WTC11 (cell line): ENCODE measurements at places on chromosomes 1 and 21.

DNA sequence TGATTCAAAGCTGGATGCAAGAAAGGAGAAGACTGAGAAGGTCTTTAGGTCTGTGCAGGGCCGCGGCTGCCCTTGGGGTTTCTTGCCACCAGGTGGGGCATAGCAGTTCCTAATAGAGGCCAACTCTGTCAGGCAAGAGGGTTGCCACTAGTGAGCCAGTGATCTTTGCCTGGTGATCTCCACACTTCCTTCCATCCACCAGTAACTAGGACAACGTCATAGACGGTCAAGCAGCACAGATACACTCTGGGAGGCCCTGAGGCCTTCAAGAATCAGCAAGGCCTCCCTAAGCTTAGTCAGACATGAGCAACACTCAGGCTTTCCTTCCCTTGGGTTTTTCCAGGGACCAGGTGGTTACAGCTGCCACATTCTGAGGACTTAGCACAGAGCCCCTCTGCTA, 32.9 kb upstream of the ATP2B4 start:
- no peaks in the 10 kb centered on the region for H3K36me3 ChIP-seq
- no peak overlapping the region for H3K4me3 ChIP-seq
- H3K4me1 ChIP-seq, result peaks cover 59% of the 10 kb centered on the region
- DNase-seq, result peak; percentile 55
- H3K27ac ChIP-seq, result no peak overlapping the region

DNA sequence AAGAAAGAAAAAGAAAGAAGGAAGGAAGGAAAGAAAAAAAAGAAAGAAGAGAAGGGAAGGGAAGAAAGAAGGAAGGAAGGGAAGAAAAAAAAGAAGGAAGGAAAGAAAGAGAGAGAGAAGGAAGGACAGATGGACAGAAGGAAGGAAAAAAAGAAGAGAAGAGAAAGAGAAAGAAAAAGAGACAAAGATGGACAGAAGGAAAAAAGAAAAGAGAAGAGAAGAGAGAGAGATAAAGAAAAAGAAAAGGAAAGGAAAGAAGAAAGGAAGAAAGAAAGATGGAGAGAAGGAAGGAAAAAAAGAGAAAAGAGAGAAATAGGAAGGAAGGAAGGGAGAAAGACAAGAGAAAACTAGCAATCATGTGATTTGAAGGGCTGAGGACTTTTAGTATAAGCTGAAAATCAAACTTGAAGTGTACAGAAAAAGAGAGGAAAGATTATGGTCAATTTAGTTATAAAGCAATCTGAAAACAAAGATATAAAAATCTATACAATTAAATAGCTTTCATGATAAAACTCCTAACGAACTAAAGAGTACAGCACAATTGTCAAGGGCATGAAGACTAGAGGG, 115.3 kb downstream of the LTN1 start:
- no peak overlapping the region for H3K27ac ChIP-seq
- no peak for DNase-seq
- H3K4me3 ChIP-seq, result no peak overlapping the region

- H3K27me3 ChIP-seq, result no peaks in the 10 kb centered on the region
- peaks cover 23% of the 10 kb centered on the region for H3K36me3 ChIP-seq
- H3K4me1 ChIP-seq, result peaks cover 63% of the 10 kb centered on the region
These were observed 19.4 kb downstream of the RRP15 start for GRCh38 chr1:218304281-218305039.

DNA sequence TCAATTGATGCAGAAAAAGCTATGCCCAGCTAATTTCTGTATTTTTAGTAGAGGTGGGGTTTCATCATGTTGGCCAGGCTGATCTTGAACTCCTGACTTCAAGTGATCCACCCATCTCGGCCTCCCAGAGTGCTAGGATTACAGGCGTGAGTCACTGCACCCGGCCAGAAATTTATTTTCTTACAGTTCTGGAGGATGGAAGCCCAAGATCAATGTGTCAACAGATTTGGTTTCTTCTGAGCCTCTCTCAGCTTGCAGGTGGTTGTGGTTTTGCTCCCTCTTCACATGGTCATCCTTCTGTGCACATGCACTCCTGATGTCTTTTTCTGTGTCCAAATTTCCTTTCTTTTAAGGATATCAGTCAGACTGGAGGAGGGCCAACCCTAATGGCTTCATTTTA, 35.6 kb downstream of the SHCBP1L start:
- H3K36me3 ChIP-seq, result no peaks in the 10 kb centered on the region
- no peak overlapping the region for H3K27ac ChIP-seq
- H3K4me1 ChIP-seq, result no peaks in the 10 kb centered on the region
- no peaks in the 10 kb centered on the region for H3K27me3 ChIP-seq
- H3K4me3 ChIP-seq, result no peak overlapping the region

DNA sequence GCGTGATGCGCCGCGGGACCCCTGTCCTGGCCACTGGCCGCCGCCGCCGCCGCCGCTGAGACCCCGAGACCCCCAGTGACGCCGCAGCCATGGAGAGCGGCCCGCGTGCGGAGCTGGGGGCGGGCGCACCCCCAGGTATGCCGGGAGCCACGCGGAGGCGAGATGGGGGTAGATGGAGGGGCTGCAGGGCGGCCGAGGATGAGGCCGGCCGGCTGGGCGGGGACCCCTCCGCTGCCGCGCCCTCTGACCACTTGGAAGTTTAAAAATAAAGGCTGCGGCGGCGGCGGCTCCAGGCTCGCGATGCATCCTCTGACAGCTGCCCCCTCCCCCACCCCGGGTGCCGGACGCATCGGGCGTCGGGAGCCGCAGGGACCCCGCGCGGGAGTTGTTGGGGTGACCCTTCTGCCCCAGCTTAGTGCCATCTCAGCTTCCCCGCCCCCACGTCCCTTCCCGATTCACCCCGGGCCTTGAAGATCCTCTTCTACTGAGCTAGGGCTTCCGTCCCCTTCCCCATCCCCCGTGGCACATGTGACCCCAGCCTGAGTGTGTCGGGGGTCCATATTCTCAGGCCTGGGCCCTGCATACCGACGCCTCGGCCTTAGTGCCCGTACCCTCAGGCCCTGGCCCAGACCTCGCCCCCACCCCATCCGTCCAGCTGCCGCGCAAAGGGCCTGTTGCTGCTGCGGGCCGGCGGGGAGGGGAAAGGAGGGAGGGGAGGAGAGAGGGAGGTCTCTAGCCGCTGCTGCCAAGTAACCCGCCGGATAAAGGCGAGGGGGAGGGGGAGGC, 562 bp downstream of the MAP7D1 start:
- no peaks in the 10 kb centered on the region for H3K36me3 ChIP-seq
- H3K4me3 ChIP-seq, result peak overlapping the region; percentile 79
- no peak overlapping the region for H3K27ac ChIP-seq
- H3K4me1 ChIP-seq, result peaks cover 46% of the 10 kb centered on the region

- H3K4me3 ChIP-seq, result no peak overlapping the region
- no peak overlapping the region for H3K27ac ChIP-seq
- no peak for DNase-seq
- peaks cover 42% of the 10 kb centered on the region for H3K36me3 ChIP-seq
- H3K27me3 ChIP-seq, result no peaks in the 10 kb centered on the region
These were observed 569 bp downstream of the KHDC4 start for GRCh38 chr1:155933591-155934096.

DNA sequence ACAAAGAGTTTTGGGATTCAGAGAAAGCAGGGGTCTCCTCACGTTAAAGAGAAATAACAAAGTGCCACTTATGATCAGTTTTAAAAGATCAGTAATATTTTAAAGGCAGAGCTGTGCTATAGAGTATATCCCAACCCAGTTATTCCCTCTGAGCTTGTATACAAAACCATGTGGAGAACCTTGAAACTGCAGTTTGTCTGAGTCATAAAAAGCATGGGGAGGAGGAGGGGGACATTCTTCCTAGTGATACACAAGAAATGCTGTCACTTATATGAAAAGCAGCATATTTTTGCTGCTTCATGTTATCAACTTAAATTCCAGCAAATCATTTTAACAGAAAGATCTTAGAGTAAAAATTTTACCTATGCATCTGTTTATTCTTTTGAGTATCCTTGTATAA, 244.5 kb downstream of the GPR52 start:
- no peaks in the 10 kb centered on the region for H3K36me3 ChIP-seq
- peaks cover 13% of the 10 kb centered on the region for H3K4me1 ChIP-seq
- no peak overlapping the region for H3K27ac ChIP-seq
- H3K4me3 ChIP-seq, result no peak overlapping the region

DNA sequence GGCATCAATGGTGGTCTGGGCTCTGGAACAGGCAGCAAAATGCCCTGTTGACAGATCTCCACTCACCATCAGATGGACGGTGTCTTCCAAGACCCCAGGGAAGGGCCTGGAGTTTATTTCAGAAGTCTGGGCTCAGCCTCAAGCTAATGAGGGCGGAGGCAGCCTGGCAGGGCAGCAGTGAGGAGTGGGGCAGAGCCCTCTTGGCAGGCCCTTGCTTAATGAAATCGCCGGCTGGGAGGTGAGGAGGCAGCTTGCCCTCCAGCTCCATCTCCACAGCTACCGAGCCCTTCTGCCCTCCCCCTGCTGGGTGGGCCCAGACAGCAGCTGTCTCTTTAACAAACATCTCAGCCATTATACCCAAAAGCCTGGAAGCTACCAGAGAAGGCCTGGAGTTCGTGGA, 22.0 kb upstream of the GRIK3 start:
- H3K27me3 ChIP-seq, result no peaks in the 10 kb centered on the region; the same call in 1 of the 2 replicates
- H3K4me3 ChIP-seq, result no peak overlapping the region
- H3K27ac ChIP-seq, result no peak overlapping the region
- DNase-seq, result peak; percentile 28
- peaks cover 48% of the 10 kb centered on the region for H3K4me1 ChIP-seq

DNA sequence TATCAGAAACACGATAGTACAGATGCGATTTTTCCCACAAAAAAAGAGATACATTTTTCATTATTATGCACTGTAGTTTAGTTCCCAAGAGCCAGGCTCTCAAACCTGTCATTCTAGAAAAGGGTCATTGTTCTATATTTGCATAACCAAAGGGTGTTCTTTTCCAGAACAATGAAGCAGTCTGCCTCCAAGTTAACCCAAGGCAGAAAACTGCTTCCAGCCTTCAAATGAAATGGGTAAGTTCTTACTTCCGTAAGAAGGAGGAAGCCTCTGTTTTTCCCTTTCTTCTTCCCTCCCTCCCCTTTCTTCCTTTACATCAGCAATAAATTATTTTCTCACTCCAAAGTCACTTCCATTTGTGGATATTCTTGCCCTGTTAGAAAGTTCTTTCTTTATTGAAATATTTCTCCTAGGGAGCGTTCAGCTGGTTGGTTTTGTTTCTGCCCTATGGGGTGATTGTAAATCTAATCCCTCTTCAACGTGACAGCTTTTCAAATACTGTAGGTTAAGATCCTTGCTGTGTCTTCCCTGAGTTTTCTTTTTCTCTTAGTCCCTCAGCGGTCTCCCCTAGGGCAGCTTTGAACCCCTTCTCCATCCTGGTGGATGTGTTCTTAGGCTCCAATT, 77.3 kb upstream of the PTGFRN start:
- H3K27ac ChIP-seq, result peak overlapping the region; percentile 61
- H3K36me3 ChIP-seq, result peaks cover 8% of the 10 kb centered on the region
- peak overlapping the region; percentile 5; the same call in 1 of the 2 replicates for H3K4me3 ChIP-seq
- peaks cover 50% of the 10 kb centered on the region for H3K4me1 ChIP-seq
- no peak for DNase-seq
- H3K27me3 ChIP-seq, result no peaks in the 10 kb centered on the region; the same call in 1 of the 2 replicates

GRCh38 chr1:235246022-235246948, 81.7 kb downstream of the ARID4B start:
- H3K4me1 ChIP-seq, result no peaks in the 10 kb centered on the region
- H3K36me3 ChIP-seq, result peaks cover 16% of the 10 kb centered on the region
- H3K27me3 ChIP-seq, result no peaks in the 10 kb centered on the region
- no peak overlapping the region for H3K4me3 ChIP-seq
- peak overlapping the region; percentile 39; the same call in 1 of the 2 replicates for H3K27ac ChIP-seq

GRCh38 chr21:26982767-26983166, 15.9 kb upstream of the ADAMTS5 start:
- H3K4me1 ChIP-seq, result peaks cover 7% of the 10 kb centered on the region; the same call in 1 of the 2 replicates
- no peak for DNase-seq
- H3K27ac ChIP-seq, result no peak overlapping the region
- peaks cover 6% of the 10 kb centered on the region; the same call in 1 of the 2 replicates for H3K36me3 ChIP-seq
- H3K4me3 ChIP-seq, result no peak overlapping the region

DNA sequence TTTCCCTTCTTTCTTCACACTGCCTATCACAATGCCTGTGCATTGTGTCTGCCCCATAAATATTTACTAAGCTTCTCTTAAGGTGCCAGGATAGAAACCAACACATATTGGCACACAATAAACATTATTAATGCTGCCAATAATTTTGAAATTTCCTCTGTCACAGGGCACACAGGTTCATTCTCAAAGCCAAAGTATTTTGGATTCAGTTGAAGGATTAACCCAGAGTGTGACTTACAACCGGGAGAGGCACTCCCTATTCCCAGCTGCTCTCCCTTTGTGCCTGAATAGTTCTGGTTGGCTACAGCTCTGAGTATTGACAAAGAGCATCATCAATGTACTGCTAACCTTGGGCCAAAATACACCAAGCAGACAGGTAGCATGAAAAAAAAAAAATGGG, 46.6 kb upstream of the ATP1A1 start:
- no peak overlapping the region for H3K27ac ChIP-seq
- no peaks in the 10 kb centered on the region for H3K36me3 ChIP-seq
- peaks cover 4% of the 10 kb centered on the region; the same call in 1 of the 2 replicates for H3K4me1 ChIP-seq
- no peaks in the 10 kb centered on the region; the same call in 1 of the 2 replicates for H3K27me3 ChIP-seq
- H3K4me3 ChIP-seq, result no peak overlapping the region

DNA sequence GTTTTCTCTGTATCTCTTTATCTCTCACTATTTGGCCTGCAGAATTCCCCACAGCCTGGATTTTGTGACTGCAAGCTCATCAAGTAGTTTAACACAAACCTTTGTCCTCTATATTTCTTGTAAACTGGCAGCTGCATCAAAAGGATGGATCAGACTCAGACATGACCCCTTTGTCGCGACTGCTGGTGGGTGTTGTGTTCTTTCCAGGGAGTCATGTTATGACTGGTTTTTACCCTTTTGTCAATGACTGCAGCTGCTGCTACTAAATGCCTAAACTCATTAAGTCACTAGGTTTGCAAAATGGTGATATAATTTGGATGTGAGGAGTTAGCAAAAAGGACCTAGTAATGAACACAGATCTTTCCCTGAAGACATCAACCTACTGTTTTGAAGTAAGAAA, 10.2 kb upstream of the TOMM20 start:
- peaks cover 79% of the 10 kb centered on the region for H3K36me3 ChIP-seq
- no peaks in the 10 kb centered on the region for H3K27me3 ChIP-seq
- 0 out of 2 replicates have a peak overlapping the region, but pooled peaks have one; percentile 5 for H3K27ac ChIP-seq
- H3K4me3 ChIP-seq, result no peak overlapping the region
- H3K4me1 ChIP-seq, result no peaks in the 10 kb centered on the region

DNA sequence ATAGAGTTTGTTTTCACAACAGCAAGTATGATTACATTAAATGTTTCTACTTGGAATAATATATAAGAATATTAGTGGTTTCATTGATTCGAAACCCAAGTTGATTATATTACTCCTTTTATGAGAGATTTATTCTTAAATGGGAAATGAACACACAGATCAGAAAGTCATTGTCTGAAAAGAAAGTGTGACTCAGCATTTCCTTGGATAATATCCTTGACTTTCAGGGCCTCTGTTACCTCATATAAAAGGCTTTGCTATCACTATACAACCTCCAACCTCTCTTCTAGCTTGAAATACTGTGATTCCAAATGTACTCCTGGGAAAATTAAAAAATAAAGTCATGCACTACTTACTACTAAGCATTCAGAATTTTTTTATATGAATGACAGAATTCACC, 295.3 kb upstream of the LYPLAL1 start:
- no peak overlapping the region for H3K4me3 ChIP-seq
- no peak overlapping the region for H3K27ac ChIP-seq
- DNase-seq, result no peak

GRCh38 chr1:54663725-54664124, 22.1 kb downstream of the MROH7 start:
- DNase-seq, result no peak
- H3K4me3 ChIP-seq, result no peak overlapping the region
- no peaks in the 10 kb centered on the region for H3K4me1 ChIP-seq
- H3K27me3 ChIP-seq, result no peaks in the 10 kb centered on the region; the same call in 1 of the 2 replicates
- no peaks in the 10 kb centered on the region for H3K36me3 ChIP-seq
- no peak overlapping the region for H3K27ac ChIP-seq

GRCh38 chr1:93827128-93827527, 51.9 kb downstream of the DNTTIP2 start:
- H3K4me1 ChIP-seq, result peaks cover 61% of the 10 kb centered on the region
- DNase-seq, result no peak

GRCh38 chr1:34885405-34886247, 26.1 kb upstream of the SMIM12 start:
- H3K36me3 ChIP-seq, result no peaks in the 10 kb centered on the region
- peak overlapping the region; percentile 88 for H3K4me3 ChIP-seq
- peaks cover 40% of the 10 kb centered on the region for H3K27me3 ChIP-seq
